Activated CD4-positive, alpha-beta memory T cell treated with anti-CD3 and anti-CD28 coated beads, Interleukin-2, amount 10 ng/mL, durations not matched to agents 7 days and 5 days (primary cell): ENCODE measurements at places on chromosomes 1 and 21. TPM values are rescaled to one million over a fixed set of nuclear protein-coding genes. Genes with fewer than 3 reads are reported as not detected.

DNA sequence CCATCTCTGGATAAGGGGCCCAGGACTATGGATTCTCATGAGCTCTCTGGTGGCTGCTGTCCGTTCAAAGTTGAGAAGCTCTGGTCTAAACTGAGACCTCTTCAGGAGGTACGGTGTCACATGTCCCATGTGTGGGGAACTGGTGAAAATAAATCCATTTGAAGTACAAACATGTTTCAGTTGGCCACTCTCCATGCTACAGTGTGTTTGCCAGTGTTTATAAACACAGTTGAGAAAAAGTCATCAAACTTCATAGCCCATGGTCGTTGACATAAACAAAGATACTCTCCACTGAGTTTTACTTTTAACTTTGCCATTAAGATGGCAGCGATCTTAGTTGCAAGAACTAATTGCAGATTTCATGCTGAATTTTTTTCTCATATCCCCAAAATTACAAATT is 72.8 kb downstream of the PSMG1 start:
- no peak overlapping the region for H3K27ac ChIP-seq
- peaks cover 5% of the 10 kb centered on the region for H3K27me3 ChIP-seq
- no peak overlapping the region for H3K4me3 ChIP-seq

GRCh38 chr1:165395478-165395877 is 39.0 kb upstream of the LMX1A start:
- no peak for DNase-seq
- H3K27me3 ChIP-seq: peaks cover 76% of the 10 kb centered on the region
- no peak overlapping the region for H3K27ac ChIP-seq
- peaks cover 25% of the 10 kb centered on the region for H3K4me1 ChIP-seq

DNA sequence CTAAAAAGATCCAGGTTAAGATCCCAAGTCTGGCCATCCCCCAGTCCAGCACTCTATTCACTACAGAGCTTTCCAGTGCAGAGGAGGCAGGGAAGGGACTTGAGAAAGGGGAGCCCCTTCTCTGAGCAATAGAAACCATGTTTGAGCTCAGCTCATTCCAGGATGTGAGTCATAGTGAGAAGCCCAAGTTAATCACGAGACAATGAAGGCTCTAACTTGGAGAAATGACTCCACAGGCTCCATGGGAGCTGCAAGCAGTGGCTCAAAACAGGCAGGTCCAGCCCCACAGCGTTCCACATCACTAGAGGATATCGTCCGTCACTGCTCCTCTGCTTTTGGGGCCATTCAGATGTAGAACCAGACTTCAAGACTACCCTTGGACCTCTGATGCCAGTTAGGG is 59.1 kb downstream of the CAMK2N1 start:
- H3K36me3 ChIP-seq: no peaks in the 10 kb centered on the region
- H3K27ac ChIP-seq: no peak overlapping the region
- H3K4me1 ChIP-seq: peaks cover 14% of the 10 kb centered on the region
- DNase-seq: no peak
- peaks cover 34% of the 10 kb centered on the region for H3K27me3 ChIP-seq

DNA sequence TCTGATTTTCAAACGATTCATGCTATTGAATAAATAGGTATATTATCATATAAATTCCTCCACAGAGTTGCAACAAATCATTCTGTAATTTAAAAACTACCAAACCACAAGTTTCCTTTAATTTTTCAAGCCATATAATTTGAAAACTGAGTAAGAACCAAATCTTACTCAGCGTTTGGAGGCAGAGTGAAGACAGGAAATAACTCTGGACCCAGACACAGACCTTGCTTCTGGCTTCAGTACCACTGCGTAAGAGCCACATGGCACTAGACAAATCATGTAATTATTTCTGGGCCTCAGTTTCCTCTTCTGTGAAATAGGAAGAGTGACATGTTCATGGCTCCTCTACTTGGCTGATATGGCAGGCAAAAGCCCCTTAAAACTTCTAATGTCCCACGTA is 82.4 kb downstream of the SMYD2 start:
- no peaks in the 10 kb centered on the region for H3K36me3 ChIP-seq
- H3K4me3 ChIP-seq: no peak overlapping the region
- DNase-seq: no peak
- H3K4me1 ChIP-seq: peaks cover 3% of the 10 kb centered on the region

The TMCC2 gene
- 1.8 TPM for total RNA-seq

The PATJ gene
- total RNA-seq: 11.3 TPM
